Stimulated activated CD8-positive, alpha-beta memory T cell treated with anti-CD3 and anti-CD28 coated beads, Interleukin-4, amount 100 ng/mL, for 1 hour (primary cell): ENCODE measurements at places on chromosomes 2 and 18.

DNA sequence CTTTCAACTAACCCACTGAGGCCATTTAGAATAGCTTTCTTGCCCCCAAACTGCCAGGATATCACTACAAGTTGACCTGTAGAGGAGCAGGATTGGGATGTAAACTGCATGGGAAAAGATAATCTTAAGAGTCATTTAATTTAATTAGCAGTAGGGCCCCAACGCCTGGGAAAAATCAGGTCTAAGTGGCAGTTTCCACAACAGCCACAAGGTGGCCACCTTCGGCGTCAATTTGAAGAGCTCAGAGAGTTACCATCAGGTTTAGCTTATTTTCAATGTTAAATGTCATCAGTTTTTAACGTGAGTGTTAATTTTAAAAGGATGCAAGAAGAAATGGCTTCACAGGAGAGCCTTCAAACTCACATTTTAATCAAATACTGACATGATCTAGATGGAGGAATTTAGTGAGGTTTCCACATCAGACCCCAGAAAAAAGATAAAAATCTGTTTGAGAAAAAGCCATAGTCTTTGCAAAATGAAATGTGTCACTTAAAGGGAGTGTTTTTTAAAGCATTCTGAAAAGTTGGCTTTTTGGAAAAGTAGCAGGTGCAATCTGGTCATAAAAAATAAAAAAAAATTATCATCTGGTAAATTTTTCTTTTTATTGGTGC, 77.3 kb upstream of the UPP2 start:
- peak; percentile 3 for DNase-seq

- DNase-seq = no peak
These were observed 45.4 kb downstream of the CHN1 start for GRCh38 chr2:174959787-174960186.

- DNase-seq = no peak
These were observed 48.6 kb downstream of the UGGT1 start for GRCh38 chr2:128139624-128140023.

DNA sequence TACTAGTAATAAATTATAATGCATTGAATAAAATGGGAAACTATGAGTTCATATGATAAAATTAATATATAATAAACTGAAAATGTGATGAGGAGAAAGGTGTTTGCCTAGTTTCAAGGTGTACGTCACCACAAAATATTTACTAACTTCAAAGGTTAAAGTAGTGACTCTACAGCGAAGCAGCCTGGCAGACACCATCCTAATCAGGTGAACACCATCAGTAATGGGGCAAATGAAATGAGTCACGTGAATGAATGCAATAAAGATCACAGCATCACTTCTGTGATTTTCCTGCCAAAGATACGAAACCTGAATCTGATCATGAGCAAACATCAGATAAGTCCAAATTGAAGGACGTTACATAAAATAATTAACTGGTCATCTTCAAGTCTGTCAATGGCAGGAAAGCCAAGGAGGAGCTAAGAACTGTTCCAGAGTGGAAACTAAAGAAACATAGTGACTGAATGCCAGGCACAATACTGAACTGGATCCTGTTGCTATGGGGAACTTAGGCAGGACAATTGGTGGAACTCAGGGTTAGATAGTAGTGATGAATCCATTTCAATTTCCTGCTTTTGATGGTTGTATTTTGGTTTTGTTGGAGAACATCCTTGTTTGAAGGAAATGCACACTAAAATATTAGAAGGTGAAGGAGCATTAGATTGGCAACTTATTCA, 12.1 kb upstream of the NOSTRIN start:
- no peak for DNase-seq

GRCh38 chr18:63150942-63151421, 168.6 kb downstream of the BCL2 start:
- no peak for DNase-seq

GRCh38 chr2:69973335-69973735, 11.9 kb upstream of the ASPRV1 start:
- no peak for DNase-seq

DNA sequence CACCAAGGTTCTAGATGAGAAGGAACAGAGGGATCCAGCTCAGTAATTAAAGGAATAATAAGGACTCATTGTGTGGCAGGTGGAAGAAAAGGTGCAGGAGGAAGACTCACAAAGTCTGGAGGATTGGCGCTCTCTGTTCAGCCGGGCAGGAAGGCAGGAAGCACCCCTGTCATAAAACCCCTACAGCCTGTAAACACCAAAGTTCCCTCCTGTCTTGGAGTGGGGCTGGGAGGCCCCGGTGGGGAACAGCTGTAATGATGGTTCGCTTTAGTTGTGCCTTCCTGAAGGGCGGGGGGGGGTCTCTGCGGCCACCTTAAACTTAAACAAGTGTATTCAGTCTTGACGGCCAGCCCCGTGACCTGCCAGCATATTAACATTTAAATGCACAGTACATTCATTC, 84.3 kb downstream of the GBX2 start:
- DNase-seq = no peak

DNA sequence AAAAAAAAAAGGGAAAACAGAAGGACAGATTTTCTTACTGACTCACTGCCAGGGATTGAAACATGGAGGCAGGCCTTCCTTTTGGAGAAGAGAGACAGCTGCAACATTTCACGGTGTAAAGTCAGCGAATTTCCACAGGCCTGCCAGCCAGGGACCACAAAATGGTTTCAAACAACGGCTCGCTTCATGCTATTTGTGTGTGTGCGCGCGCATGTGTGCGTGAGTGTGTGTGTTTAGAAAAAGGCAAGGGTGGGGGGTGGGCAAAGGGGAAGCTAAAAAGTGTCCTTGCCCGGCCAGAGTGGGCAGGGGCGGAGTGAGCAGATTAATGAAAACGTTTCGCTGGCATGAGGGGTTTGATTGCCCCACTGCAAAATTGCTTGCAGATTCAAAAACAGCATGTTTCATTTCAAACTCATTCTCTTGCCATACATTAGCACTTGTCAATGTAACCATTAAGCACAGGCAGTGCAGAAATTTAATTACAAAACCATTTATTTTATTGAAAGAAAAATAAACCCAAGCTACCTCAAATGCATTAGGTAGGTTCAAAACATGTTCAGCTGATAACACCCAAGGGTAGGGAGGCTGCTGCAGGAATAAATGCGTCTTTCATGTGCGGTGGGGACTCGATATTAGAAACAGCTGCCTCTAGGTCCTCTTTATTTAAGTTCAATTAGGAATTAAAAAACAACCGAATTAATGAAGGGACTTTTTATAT, 182.1 kb upstream of the SIX2 start:
- no peak for DNase-seq

DNA sequence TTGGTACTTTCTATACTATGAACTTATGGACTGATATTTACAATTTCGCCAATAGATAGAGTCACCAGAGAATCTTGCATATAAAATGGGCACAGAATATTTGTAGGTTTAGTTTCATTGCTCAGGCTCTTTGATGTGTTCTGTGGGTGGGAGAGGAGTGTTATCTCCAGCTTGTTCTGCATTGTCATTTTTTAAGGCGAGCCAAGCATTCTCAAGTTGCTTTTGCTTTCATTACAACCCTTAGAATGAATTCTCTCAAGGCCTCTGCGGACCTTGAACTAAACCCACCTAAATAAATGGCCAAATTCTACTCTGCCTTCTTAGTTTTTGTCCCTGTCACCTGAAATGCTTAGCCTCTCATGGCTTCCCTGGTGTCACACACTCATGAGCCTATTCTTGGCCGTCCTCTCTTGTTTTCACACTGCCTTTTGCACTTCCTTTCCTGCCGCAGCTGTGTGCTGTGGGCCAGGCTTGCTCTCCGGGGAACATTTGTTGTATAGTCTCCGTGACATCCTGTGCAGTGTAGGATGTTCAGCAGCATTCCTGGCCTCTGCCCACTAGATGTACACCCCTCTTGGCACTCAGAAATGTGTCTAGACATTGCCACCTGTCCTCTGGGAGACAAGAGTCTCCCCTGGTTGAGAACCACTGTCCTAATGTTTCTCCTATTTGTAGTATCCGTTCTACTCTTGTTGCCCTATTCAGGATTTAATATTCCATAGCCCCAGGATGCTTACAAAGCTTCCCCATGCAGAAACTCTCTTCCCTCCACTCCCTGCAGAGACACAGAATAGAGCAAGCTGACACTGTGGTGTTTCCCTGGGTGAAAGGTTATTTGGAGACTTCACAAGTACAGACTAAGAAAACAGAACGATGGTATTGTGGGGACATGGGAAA, 255.6 kb downstream of the PTPRM start:
- DNase-seq = no peak

DNA sequence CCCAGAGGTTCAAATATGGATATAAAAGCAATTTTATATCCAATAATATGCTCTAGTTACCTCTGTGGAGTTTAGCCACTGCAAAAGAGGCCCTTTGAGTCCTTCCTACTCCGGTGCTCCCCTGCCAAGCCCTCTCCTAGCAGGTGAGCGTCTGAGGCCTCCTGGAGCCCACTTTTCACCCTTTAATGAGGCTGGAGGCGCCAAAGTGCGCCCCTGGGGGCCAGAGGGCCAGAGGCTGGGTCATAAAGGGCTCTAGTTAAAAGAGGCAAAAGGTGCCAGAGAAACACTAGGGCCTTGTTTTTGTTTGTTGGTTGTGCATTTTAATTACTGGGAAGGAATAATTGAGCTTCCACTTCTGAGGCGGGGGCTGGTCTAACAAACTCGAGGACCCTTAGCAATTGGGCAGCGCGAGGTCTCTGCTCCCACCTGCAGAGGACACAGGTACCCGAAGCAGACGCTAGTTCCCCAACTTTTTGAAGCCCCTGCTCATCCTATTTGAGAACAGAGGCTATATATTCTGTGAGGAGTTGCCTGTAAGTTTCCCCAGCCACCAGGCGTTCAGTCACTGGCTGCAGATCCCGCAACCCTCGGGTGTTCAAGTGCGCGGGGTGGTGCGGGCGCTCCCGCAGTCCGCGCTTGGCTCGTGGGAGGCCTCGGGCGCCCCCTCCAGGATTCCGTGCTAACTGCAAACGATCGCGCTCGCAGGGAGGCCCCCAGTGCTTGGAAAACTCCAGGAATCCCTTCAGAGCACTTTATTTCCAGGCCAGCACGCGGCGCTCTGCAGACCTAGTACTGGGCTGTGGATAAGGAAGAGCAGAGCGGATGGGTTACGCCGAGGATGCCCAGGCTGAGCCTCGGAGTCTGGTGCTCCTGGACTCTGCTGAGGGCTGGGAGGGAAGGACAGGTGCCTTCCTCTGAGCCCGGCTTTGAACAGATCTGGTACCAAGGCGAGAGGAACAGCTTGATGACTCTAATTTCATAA, 14.1 kb downstream of the MSGN1 start:
- no peak for DNase-seq

- DNase-seq = no peak
These were observed 297.6 kb downstream of the TMX3 start for GRCh38 chr18:68417166-68417799.

GRCh38 chr2:88641330-88641729, 14.1 kb upstream of the EIF2AK3 start:
- no peak for DNase-seq

GRCh38 chr2:221437056-221437455, 135.0 kb downstream of the EPHA4 start:
- no peak for DNase-seq

- no peak for DNase-seq
These were observed 37.3 kb upstream of the LNPK start for GRCh38 chr2:176039375-176039774.

DNA sequence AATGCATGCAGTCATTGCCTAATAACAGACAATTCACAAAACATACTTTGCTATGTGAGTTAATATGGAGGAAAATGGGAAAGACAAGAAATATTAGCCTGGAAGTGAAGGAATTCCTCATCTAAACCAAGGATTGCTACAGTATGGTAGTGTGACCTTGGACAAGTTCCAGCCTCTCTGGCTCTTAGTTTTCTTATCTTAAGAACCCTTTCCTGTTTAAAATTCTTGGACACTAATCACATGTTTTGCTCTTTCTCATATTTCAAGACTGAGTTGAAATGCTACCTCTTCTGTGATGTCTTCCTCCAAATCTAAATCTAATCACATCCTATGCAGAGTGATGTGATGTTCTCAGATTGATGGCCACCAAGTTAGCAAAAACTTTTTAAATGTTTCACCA, 20.8 kb upstream of the ADAM23 start:
- DNase-seq = no peak

DNA sequence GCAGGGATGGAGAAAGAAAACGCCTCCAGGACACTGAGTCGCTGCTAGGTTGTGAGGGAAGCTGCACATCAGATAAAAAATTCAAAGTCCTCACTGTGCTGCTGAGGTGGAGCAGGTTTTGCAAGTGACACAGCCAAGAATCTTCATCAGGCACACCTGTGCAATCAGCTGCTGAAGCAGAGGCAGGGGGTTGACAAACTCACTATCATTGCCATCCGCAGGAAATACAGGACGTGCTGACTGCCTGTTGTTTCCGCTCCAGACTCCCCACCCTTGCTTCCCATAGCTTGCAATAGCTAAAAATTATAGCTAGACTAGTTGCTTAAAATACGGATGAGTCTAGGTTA, 147.8 kb upstream of the FHL2 start:
- no peak for DNase-seq

- no peak for DNase-seq
These were observed 67.0 kb downstream of the ASAP2 start for GRCh38 chr2:9273486-9274130.

DNA sequence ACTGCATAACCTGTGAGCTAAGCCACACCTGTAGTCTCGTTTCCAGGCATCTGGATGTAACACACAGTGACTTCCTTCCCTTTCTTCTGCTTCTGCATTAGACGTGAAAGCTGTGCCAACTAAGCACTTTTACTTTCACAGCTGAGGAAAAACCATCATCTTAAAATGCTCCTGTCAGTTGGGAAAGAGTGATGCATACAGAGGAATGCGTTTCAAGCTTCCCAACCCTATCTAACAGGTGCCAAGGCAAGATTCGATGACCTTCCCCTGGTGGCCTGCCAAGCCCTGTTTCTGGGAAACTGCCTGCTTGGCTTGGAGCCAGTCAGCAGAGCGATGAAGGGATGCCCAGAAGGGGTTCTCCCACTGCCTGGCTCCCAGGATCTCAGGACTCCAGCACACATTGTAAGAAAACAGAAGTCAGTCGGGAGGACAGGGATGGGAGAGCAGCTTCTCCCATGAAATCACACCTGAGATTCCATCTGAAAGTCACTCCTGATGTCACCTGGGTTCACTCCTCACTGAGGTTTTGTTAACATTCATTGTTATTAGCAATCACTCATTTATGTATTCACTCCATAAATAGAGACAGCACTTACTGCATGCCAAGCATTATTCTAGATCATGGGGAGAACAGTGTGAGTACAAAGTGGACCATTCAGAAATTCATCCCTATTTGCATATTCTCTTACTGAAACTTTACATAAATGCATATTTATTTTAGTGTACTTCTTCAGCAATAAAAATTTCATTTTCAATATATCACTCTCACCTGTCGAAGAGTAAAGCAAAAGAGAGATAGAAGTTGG, 64.1 kb downstream of the DTNA start:
- no peak for DNase-seq
